RWPE1 (cell line): ENCODE measurements at places on chromosomes 4 and X.

- DNase-seq, result no peak
These were observed 194.4 kb downstream of the TMA16 start for GRCh38 chr4:163688856-163689255.

GRCh38 chrX:9336456-9336855 is 128.4 kb upstream of the TBL1X start:
- DNase-seq, result no peak

DNA sequence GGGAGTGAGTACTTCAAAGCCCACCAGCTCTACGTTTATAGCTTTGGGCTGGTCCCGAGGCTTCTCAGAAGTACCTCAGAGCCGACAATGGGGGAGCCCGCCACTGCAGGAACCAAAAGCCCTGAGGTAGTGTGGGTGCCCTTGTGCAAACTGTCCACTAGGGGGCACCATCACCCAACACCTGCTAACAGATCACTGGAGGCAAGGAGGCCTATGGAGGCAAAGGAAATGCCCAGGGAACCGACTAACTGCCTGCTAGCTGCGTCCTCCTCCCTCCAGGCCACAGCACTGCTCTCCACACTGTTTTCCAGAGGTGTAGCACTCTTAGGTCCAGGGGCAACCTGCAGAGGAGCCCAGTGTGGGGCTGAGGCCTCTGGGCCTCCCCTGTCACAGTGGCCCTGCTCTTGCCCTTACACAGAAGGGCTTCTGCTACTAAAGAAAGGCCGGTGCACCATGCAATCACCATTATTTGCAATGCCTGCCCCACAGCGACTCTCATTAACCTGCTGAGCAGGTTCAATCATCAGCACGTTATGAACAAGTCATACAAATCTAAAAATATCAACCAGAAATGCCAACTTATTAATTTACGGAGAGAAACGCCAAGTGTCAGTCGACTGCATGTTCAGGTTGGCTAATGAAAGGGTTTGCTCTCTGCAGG is 159.1 kb downstream of the NSUN7 start:
- DNase-seq, result peak; percentile 44

DNA sequence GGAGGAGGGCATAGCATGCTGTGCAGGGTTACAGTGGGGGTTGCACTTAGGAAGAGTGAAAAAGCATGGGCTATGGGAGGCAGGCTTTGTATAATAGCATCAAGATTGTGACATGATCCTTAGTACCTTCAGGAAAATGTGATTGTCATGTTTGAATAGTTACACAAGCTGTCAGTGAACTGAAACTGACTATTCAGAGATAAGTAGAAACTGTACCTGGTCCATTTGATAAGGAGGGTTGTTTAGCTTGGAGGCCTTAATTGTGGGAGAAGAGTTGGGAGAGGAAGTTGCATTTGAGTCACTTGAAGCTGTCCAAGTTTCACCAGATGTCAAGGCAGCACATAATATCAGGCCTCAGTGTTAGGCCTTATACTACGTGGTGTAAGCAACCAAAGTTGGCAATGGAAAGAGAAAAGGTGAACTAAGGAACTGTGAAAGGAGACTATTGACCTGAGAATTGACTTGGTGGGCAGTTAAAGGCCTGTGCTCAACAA is 85.0 kb downstream of the TEX13C start:
- no peak for DNase-seq

DNA sequence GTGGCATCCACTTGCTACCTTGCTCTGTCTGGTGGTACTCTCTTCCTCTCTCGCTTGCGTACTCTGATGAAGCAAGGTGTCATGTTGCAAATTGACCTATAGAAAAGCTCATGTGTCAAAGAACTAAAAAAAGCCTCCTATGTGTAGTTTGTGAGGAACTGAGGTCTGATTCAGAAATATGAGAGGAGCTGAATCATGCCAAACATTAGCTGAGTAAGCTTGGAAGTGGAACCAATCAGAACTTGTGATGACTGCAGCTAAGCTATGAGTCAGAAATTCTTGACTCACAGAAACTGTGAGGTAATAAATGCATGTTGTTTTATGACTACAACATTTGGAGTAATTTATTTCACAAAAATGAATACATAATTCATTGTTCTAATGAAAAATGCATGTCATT is 2138.8 kb downstream of the PCDH7 start:
- peak; percentile 27 for DNase-seq

GRCh38 chr4:120870279-120870673 is 52.2 kb downstream of the PRDM5 start:
- peak; percentile 6 for DNase-seq
